ENCODE measurements at places on chromosomes 1 and 21. TPM values are rescaled to one million over a fixed set of nuclear protein-coding genes. Genes with fewer than 3 reads are reported as not detected.

The FAM72B gene
- total RNA-seq, result 0.55 TPM

DNA sequence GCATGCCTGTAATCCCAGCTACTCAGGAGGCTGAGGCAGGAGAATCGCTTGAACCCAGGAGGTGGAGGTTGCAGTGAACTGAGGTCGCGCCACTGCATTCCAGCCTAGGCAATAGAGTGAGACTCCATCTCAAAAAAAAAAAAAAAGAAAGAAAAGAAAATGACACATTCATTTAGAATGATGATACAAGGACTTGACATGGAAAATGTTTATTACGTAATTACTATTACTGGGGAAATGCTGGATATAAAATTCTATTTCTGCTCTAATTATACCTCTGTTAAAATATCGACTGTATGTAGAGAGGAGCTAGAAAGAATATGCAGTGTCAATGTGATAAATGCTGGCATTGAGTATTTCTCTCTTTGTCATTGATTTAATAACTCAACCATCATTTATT lies 54.7 kb upstream of the CTPS1 start:
- no peak overlapping the region for H3K4me3 ChIP-seq
- no peak for DNase-seq
- H3K4me1 ChIP-seq, result no peaks in the 10 kb centered on the region
- no peaks in the 10 kb centered on the region for H3K27me3 ChIP-seq
- no peak overlapping the region for H3K27ac ChIP-seq

GRCh38 chr21:24367936-24368335 lies 1239.3 kb downstream of the MRPL39 start:
- no peaks in the 10 kb centered on the region for H3K36me3 ChIP-seq
- H3K4me1 ChIP-seq, result no peaks in the 10 kb centered on the region
- DNase-seq, result no peak
- no peaks in the 10 kb centered on the region for H3K27me3 ChIP-seq
- H3K4me3 ChIP-seq, result no peak overlapping the region

The HSPB7 gene
- total RNA-seq, result 10.7 TPM

DNA sequence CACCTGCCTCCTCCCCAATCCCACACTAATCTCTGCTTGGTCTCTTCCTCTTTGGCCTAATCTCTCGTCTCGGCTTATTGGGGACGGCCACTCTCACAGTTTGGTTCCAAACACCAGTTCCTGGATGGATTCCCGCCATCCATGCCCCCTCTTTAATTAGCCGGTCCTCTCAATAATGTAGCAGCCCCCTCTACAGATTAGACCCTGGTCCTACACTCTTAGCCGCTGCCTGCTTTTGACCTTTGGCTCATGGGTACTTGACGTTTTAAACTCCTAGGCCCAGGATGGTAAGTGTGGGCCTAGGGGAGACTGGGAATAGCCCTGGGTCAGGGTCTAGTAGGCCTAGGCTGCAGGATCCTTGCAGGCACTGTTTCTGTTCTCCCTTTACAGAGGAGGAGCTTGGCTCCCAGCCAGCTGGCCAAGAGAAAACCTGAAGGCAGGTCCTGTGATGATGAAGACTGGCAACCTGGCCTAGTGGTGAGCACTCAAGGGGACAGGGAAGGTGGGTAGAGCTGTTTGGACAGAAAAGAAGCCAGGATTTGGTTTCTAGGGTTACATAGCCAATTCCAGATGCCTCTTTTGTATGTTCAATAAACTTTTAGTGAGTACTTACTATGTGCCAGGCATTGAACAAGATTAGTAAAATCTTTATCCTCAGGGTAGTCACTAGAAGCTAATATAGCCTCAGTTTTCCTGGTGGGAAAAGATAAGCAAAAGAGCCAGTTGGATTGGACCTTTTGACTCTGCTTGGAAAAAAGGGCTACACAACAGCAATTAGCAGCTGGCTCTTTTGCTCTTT lies 758 bp downstream of the RAD54L start:
- H3K27ac ChIP-seq, result no peak overlapping the region
- no peaks in the 10 kb centered on the region for H3K27me3 ChIP-seq
- H3K36me3 ChIP-seq, result no peaks in the 10 kb centered on the region
- DNase-seq, result no peak
- H3K4me1 ChIP-seq, result peaks cover 14% of the 10 kb centered on the region

The TMPRSS15 gene
- not detected for total RNA-seq

DNA sequence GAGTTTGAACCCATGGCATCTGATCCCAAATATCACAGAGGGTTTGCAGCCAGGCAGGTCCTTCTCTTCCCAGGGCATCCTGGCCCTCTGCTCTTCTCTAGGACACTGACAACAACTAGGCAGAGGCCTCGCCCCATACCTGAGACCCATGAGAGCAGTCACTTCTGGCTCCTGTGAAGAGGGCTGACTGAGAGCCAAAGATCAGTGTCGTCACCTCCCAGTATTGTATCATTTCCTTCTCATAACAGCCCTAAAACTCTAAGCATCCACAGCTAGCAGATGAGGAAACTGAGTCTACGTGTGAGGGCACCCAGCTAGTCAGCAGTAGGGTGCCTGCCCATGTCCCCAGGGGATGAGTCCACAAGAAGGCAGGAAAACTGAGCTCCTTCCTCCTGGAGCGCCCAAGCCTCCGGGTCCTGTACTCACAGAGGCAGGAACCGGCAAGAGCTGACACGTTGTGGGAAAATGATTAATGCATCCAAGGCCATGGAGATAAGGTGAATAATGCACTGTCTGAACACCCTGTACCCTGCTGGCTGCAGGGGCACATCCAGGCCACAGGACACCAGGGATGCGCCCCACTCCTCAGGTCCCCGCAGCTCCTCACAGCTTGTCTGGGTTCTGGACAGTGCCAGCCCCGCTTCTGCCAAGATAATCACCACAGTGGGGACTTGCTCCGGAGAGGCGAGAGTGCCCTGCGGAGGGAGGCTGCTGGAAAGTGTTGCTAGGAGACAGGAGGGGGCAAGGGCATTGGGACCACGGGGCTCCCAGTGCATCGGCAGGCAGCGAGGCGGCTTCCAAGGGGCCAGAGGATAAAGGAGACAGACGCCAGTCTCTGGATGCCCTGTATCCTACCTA lies 340.0 kb downstream of the NPHP4 start:
- DNase-seq, result no peak
- no peak overlapping the region for H3K27ac ChIP-seq
- no peak overlapping the region for H3K4me3 ChIP-seq
- H3K4me1 ChIP-seq, result no peaks in the 10 kb centered on the region
- peaks cover 26% of the 10 kb centered on the region for H3K27me3 ChIP-seq
- no peaks in the 10 kb centered on the region for H3K36me3 ChIP-seq

DNA sequence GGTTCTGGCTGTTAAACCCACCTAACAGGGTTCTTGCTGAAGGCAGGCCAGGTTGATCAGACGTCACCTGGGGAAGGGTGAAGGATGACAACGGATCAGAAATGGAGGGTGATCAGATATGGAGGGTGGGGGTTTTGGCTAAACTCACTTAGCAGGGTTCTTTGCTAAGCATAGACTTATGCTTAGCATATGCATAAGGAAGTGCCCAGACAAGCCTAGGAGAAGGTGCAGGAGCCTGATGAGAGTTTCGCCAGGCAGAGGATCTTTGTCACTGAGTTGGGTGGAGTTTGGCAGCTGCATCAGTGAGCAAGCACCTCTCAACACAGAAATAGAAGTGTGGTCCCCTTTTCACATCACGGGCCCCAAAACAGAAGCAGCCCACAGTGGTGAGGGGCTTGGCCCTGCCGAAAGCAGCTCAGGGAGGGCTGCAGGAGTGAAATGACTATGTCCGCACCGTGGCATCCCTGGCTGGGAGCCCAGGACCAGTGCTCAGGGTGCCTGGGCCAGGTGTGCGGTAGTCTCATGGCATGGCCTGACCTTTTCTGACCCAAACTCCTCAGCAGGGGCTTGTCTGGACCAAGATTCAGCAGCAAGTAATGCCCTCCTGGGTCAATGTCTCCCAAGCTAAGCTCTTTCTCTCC lies 101.6 kb downstream of the AJAP1 start:
- H3K27me3 ChIP-seq, result no peaks in the 10 kb centered on the region
- no peaks in the 10 kb centered on the region for H3K36me3 ChIP-seq
- H3K27ac ChIP-seq, result no peak overlapping the region
- no peak overlapping the region for H3K4me3 ChIP-seq
- no peaks in the 10 kb centered on the region for H3K4me1 ChIP-seq

GRCh38 chr1:116433275-116434257 lies 60.5 kb downstream of the ATP1A1 start:
- no peaks in the 10 kb centered on the region for H3K36me3 ChIP-seq
- H3K27ac ChIP-seq, result no peak overlapping the region
- no peak overlapping the region for H3K4me3 ChIP-seq
- H3K4me1 ChIP-seq, result no peaks in the 10 kb centered on the region

- H3K36me3 ChIP-seq, result peaks cover 10% of the 10 kb centered on the region
- no peak for DNase-seq
- no peaks in the 10 kb centered on the region for H3K27me3 ChIP-seq
These were observed 54.7 kb upstream of the GPR88 start for GRCh38 chr1:100483230-100483629.

Measured in upper lobe of right lung (tissue), 1 donor.